ENCODE measurements at places on chromosomes 3 and 15. TPM values are rescaled to one million over a fixed set of nuclear protein-coding genes. Genes with fewer than 3 reads are reported as not detected.

The SMCO1 gene
- not detected for total RNA-seq

The KY gene
- total RNA-seq = 2.6 TPM

DNA sequence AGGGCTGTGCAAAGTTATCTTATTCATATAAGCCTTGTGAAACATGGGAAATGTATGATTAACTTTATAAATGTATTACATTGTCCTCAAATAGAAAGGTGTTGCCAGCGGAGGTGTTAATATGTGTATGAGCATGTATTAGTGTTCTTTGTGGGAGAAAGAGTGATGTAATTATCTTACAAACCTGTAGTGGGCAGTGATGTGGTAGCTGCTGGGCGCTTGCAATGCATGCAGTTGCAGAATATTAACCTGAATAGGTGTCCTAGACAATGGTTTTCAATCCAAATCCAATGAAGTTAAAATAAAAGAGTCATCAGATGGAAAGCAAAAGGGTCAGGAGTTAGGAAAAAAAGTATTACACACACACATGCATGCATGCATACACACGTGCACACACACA, 881.3 kb upstream of the CADM2 start:
- no peaks in the 10 kb centered on the region for H3K36me3 ChIP-seq
- H3K4me1 ChIP-seq = no peaks in the 10 kb centered on the region
- H3K27me3 ChIP-seq = no peaks in the 10 kb centered on the region
- no peak for DNase-seq

DNA sequence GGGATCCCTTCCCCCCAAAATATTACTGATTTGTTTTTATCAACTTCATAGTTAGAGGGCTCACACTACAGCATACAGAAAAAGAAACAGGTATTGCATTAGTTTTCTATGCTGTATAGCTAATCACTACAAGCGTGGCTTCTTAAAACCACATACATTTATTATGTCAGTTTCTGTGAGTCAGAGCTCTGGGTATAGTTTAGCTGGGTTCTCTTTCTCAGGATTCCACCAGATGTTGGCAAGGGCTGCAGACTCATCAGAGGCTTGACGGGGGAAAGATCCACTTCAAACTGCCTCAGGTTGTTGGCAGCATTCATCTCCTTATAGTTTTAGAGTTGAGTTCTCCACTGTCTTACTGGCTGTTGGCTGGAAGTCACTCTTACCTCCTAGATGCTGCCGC, 328.0 kb downstream of the NLGN1 start:
- H3K27ac ChIP-seq = no peak overlapping the region
- H3K4me1 ChIP-seq = no peaks in the 10 kb centered on the region
- H3K27me3 ChIP-seq = no peaks in the 10 kb centered on the region
- DNase-seq = no peak
- no peaks in the 10 kb centered on the region for H3K36me3 ChIP-seq

GRCh38 chr3:23002836-23003732, 200.0 kb upstream of the UBE2E2 start:
- no peak overlapping the region for H3K27ac ChIP-seq
- H3K27me3 ChIP-seq = no peaks in the 10 kb centered on the region
- no peak for DNase-seq
- H3K4me3 ChIP-seq = no peak overlapping the region

- no peak for DNase-seq
- no peak overlapping the region for H3K4me3 ChIP-seq
- H3K27ac ChIP-seq = no peak overlapping the region
- no peaks in the 10 kb centered on the region for H3K27me3 ChIP-seq
Measured at GRCh38 chr3:195704433-195704999, 16.3 kb upstream of the MUC20 start.
